ENCODE measurements at places on chromosomes 13 and 19. TPM values are rescaled to one million over a fixed set of nuclear protein-coding genes. Genes with fewer than 3 reads are reported as not detected.

Gene HPN
- 0.11 TPM for total RNA-seq

Gene CBARP
- 3.7 TPM for total RNA-seq

Gene CAPN12
- total RNA-seq = 3.6 TPM

Gene ATP12A
- total RNA-seq = 1.1 TPM

Gene MTIF3
- 32.0 TPM for total RNA-seq

Gene NOVA2
- total RNA-seq = not detected
